Activated effector memory CD4-positive, alpha-beta T cell treated with Interleukin-2 at 50 U/mL for 16 hours (primary cell): ENCODE measurements at places on chromosomes 16 and 17.

- DNase-seq: peak; percentile 22
Observed at GRCh38 chr16:85569615-85570212, 43.4 kb upstream of the GSE1 start.

DNA sequence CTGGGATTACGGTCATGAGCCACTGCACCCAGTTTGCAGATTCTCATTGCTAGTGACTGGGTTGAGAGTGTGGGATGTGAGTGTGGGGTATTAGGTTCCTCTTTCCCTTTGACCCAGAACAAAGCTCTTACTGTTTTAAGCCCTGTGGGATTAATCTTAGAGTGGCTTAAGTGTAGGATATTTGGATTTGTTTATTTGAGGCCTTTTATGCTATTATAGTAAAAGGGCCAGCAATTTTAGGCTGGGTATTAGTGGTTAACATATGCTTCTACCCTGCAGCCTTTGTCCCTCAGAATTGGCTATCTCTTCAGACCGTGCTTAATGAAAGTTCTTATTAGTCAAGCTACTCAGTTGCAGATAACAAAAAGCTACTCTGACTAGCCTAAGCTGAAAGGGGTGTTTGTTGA is 3.2 kb downstream of the SGF29 start:
- no peak for DNase-seq

- DNase-seq: no peak
Observed at GRCh38 chr17:63293323-63294075, 152.6 kb downstream of the CYB561 start.

DNA sequence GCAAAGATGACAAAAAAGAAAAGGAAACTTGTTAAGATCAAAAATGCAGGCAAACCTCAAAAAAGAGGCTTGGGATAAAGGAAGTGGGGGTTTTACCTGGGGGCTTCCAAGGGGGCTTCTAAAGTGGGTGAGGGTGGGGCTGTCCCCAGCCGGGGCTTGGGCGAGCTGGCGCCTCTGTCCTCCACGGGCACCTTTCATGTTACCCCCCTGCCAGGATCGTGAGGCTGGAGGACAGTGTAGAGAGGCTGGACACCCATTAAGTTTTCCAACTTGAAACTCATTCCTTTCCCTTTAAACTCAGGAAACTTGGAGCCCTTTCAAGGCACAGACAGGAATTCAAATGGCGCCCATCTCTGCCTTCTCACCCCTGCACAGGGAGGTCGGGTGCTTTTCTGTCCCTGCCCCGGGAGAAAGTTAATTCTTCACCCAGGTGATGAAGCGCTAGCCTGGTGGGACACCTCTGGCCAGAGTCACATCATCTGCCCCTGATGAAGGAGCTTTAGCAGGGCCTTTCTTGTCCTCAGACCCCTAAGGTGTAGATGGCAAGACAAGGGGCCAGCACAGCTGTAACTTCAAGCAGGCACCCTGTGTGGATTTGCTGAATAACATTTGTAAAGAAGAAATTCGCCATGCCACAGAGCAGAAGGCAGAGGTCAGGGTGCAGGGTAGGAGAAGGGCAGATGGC is 87.3 kb downstream of the C16orf78 start:
- no peak for DNase-seq

- no peak for DNase-seq
Observed at GRCh38 chr17:58614859-58615459, 76.9 kb downstream of the TEX14 start.

DNA sequence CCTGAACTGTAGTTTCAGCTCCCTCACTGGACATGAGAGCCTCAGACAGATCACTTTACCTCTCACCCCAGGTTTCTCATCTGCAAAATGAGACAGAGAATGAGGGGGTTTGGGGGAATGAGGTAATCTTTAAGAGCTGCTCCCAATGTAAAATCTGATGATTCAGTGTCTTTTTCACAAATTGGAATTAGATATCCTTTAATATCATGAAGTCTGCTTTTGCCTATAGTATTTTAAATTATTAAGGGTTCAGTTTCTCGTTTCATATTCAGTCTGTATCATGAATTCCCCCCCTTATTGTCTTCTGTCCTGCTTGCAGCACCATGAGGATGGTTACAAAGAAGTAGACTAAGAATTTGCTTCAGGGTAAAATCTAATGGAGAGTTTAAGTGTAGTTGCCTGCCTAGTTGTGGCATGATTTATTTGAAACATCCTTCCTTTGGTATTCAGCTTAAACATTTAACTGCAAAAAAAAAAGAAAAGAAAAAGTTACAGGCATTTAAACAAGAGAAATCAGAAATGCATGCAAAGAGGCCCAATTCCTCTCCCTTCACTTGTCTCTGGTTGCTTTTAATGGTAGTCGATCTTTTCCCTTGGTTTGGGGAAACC is 77.3 kb downstream of the WNT3 start:
- no peak for DNase-seq

DNA sequence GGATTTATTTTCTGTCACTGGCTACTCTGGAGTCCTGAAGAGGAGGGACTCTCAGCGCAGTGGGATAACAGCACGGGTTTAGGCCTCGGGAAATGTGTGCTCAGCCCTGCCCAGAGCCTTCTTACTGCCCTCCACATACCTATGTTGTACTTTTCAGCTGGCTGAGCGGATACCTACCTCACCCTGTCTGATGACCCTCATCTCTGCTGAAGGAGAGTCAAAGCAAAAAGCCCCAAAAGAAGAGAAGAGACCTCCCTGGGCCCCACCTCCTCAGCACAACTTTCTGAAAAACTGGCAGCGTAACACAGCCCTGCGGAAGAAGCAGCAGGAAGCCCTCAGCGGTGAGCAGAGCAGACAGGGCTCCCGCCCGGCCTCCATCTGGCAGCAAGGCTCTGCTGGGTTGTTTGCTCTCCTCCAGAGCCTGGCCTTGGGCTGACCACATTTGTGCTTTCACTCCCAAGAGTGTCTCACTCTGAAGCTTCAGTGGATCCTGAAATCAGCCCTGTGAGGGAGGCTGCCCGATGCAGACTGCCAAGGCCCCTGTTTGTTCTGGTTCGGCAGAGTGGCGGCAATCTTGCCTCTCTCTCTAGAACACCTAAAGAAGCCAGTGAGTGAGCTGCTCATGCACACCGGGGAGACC is 10.3 kb downstream of the MYCBPAP start:
- no peak for DNase-seq

- DNase-seq: no peak
Observed at GRCh38 chr17:3826191-3826590, 19.9 kb downstream of the NCBP3 start.

- DNase-seq: no peak
Observed at GRCh38 chr17:80504686-80505413, 28.4 kb upstream of the NPTX1 start.

DNA sequence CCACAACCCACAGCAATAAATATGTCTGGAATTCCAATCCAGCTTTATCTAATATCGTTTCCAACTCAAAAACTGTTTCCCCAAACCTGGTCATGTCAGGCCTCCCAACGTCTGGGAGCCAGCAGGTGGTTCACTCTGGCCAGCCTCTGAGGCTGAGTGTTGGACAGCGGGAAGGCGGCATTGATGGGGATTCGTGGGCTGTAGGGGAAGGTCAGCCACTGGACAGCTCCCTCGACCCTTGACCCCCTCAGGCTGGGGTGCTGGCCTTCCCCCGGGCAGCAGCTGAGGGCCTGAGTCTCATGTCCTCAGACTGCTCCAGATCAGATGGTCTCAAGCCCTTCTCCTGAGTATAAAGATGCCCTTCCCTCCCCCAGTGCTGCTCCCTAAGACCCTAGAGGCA is 50.2 kb downstream of the SDK2 start:
- DNase-seq: no peak

GRCh38 chr17:37220607-37220953 is 155.2 kb upstream of the C17orf78 start:
- no peak for DNase-seq

- no peak for DNase-seq
Observed at GRCh38 chr16:77596261-77596660, 126.1 kb upstream of the NUDT7 start.

- DNase-seq: peak; percentile 71
Observed at GRCh38 chr17:38967290-38967738, at the start of gene FBXO47. Gene FBXO47 (minus strand): TSS chr17:38967403. CDS start chr17:38963025, 4,378 bp downstream.
